ENCODE measurements at places on chromosomes 2 and 18.
A peak's percentile ranks its signal among the peaks of the same experiment; 100 is the strongest.

- DNase-seq = no peak
These were observed 682.0 kb upstream of the ID2 start for GRCh38 chr2:7999683-8000476.

GRCh38 chr2:57965219-57965618 lies 81.4 kb upstream of the VRK2 start:
- DNase-seq = no peak

DNA sequence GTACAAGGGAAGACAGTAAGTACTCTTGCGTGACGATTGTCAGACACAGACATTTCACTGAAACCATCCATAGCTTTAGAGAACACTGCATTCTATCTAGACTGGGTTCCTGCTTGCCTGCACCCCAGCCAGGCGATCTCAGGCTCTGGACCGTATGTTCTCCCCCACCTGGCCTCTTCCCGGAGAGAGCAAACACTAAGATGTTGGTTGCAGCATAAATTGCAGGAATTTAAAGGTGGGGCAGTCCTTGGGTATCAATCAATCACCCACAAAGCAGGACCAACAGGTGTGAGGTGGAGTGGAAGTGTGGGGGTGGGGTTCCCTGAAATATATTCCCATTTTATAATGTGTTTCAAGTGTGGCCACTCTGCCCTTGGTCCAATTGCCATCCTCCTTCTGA lies 103.6 kb upstream of the TGFA start:
- DNase-seq = no peak

- DNase-seq = no peak
These were observed 21.0 kb downstream of the DNAH6 start for GRCh38 chr2:84537251-84537650.

GRCh38 chr2:108586631-108587030 lies 52.4 kb downstream of the LIMS1 start:
- no peak for DNase-seq

DNA sequence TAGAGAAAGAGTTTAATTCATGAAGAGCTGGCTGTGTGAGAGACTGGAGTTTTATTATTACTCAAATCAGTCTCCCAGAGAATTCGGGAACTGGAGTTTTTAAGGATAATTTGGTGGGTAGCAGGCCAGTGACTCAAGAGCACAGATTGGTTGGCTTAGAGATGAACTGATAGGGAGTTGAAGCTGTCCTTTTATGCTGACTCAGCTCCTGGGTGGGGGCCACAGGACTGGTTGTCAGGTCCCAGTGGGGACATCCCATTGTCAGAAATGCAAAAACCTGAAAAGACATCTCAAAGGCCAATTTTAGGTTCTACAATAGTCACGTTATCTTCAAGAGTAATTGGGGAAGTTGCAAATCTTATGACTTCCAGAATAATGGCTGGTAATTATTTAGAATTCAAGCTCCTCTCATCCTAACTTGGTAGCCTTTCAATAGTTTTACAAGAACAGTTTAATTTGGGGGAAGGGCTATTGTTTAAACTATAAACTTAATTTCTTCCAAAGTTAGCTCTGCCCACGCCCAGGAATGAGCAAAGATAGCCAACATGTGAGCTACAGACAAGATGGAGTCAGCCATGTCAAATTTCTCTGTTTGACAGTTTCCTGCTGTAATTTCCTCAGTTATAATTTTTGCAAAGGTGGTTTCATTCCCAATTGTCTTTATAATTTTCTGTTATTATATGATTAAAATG lies 149.4 kb upstream of the SLC39A10 start:
- no peak for DNase-seq

DNA sequence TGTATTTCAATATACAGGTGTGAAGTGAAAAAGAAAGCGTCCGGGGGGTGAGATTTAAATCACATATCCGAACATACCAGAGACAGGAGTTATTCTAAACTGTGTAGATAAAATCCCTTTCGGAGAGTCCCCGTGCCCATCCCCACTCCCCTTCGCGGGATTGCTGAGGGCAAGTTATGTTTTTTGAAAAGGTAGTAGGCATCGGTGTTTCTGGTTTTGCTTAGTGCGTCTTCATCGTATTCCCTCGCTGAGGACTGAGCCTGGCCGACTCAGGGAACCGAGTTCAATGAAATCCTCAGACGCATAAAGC lies 583.4 kb downstream of the ZEB2 start:
- DNase-seq = no peak

DNA sequence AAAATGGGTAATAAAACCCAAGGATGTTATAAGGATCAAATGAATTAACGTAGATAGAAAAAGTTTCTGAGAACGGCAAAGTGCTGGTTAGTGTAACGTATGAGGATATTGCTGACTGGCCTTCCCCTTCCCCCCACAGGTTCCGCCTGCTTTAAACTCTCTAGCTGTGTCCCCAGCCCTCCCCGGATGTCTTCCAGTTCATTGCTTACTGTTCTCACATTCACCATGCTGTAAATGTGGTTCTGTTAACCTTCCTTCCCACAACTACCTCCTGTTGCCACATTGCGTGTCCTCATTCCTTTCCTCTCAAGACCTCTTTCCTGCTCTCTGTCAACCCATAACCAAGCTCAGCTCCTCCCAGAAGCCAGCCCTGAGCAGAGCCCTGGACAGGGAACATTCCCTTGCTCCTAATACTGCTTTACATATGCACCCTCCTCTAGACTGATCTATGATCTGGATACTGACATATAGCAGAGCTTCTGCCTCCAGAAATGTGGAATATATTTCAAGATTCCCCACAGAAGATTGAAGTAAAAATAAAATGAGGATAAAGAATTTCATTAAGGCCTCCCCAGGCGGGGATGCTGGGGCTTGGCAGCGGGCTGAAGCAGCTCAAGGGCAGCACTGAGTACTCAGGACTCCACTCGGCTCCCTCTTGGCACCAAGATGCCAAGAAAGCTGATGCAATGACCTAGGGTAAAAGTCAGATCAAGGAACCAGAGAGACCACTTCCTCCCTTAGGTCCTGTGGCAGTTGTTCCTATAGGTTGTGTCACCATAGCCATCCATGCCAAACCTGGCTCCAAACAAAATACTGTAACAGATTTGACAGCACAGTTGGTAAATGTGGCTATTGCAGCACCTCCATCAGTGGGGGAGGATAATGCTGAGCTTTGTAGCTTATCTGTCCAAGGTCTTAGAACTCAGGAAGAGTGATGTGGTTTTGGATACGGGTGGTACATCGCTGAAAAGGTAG lies 136.4 kb upstream of the PIK3C3 start:
- DNase-seq = no peak

GRCh38 chr2:232235716-232236115 lies 142.8 kb upstream of the ALPP start:
- DNase-seq = no peak

DNA sequence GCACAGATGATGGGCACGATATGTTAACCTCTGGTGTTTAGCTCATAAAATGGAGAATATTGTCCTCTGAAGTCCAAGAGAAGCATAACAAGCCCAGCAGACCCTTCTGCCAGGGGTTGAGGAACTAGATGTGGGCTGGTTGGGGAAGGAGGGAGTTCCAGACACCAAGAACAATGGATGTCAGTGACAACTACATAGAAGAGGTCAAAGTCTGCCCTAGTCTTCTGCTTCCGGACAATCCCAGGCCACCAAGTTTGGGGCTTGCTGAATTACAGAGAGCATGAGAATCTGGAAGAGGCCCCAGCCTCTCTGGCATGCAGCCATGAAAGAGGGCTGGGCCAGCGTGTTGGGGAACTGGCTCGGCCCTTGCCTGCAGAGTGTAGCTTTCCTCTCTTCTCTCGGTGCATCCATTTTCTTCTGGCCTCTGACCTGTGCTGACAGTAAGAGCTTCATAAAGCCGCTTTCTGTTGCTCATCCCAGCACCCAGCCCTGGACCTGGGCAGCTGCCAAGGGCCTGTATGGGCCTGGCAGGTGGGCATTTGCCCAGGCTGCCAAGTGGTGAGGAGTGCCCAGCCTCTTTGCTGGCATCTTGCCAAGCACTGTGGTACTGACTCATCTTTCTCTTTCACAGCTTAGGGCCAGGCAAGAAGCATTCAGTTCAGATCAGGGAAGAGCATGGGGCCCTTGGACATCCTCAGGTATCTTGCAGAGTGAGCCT lies 14.6 kb upstream of the LAPTM4A start:
- peak; percentile 64 for DNase-seq

GRCh38 chr18:23284629-23285028 lies 149.3 kb downstream of the CABLES1 start:
- DNase-seq = no peak

DNA sequence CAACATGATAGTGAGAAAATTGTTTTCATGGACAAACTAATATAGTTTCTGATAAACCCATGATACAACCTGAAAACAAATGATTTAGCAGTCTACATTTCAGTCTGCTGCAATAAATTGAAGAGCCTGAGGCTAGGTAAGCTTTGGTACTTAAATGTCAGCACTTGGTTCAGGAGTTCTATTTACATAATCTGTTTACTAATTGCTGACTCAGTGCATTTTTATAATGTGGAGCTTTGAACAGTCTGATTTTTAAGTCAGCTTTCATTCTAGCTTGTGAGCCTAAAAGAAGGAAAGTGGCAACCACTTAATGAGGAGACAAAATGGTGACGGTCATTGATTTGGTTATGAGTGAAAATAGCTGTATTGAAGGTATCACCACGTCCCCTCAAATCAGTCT lies 488.6 kb downstream of the CPS1 start:
- no peak for DNase-seq

DNA sequence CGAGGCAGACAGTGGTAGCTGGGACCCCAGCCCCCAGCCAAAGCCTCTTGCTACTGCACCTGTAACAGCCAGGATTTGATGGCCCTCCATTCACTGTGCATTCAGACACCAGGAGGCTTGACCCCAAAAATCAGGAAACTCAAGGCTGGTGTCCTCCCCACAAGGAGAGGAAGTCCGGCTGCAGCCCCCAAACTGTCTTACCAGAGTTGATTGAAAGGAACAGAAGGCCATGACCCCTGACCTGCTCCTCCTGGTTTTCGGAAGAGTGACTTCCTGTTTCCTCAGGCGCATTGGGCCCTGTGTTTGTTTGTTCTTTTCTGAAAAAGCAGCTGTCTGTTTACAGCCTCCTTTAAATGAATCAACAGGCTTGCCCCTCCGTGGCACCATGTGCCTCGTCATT lies 111.6 kb downstream of the RNF144A start:
- no peak for DNase-seq

- DNase-seq = no peak
These were observed 8.2 kb upstream of the TOGARAM2 start for GRCh38 chr2:28972778-28973335.

DNA sequence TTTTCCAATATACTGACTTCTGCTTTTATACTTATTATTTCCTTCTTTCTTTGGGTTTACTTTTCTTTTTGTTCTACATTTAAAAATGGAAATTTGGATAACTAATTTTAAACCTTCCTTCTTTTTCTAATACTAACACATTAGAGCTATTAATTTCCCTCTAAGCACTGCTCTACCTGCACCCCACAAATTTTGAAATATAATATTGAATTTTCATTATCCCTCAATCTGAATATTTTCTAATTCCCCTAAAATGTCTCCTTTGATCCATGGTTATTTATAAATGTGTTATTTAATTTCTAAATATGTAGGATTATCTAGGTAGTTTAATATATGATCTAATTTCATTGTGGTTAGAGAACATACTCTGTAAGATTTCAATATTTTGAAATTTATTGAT lies 63.4 kb upstream of the LGALSL start:
- DNase-seq = no peak

DNA sequence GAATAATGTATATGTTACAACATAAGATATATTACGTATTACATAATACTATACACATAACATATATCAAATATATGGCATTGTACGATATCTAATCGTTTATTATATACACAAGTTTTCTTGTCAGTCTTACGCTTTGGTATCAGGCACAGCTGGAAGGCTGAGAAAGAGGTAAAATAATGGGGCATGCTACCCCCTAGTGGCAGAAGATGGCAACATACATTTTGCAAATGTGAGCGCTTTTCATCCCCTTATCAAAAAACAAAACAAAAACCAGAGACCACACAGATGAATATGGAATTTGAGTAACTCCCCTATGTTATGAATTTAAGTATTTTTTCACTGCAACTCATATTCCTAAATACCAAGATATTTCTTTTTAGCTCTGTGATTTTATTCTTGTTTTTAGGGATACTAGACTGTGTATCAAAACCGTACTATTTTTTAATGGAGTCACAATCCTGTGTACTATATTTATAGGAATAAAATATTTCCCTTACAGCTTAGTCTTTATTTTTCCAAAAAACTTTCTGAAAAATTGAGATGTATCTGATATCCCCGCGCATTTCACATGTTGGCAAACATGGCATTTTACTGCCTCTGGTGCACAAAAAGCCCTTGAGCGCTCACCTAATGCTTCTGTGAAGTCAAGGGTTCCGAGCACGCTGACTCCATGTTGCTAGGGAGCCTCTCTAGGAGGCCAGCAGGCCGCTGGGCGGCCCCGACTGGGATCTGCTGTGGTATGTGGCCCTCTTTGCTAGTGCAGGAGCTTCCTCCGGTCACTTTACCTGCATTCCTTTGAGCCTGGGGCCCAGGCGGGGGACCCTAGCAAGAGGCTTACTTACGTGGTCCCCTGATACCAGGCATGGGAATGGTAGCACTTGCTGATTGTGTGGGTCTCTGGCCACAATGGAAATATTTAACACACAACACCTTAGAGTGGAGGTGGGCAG lies 62.5 kb downstream of the SLC4A3 start:
- DNase-seq = peak; percentile 77
